Naive thymus-derived CD4-positive, alpha-beta T cell (primary cell): ENCODE measurements at places on chromosomes 1 and 21. TPM values are rescaled to one million over a fixed set of nuclear protein-coding genes. Genes with fewer than 3 reads are reported as not detected.

DNA sequence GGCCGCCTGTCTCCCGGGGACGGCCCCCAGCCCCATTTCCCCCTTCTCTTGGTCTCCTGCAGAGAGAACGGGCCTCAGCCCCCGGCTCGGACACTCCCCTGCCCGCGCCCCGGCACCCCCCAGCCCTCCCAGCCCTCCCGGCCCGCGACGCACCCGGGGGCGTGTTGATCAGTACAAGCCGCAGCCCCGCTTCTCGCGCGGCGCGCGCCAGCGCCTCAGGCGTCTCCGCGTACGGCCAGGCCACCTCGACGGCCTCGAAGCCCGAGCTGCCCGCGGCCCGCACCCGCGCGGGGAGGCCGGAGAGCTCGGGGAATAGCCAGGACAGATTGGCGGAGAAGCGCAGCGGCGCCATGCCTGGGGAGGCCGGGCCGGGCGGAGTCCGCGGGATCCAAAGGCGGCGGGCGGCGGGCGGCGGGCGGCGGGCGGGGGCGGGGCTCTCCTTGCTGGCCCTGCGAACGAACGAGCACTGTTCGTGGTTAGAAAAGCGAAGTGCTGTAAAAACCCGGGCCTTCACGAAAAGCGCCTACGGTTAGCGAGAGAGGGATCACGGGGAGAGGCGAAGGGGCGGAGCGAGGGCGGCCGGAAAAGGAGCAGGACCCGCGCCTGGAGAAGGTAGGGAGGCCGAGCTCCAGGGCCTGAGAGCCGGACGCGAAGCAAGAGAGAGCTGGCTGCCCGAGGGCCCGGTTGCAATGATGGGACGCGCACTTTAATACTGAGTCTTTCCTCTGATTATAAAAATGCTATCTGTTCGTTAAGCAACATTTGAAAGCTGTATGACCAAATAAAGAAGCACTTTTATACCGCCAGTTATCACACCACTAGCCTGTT is at the start of gene HYI:
Gene HYI, minus strand, starts transcription at position 490 of the 828 bp plus-strand sequence. Its CDS starts 138 bp downstream, at position 352.
- H3K27me3 ChIP-seq = no peaks in the 10 kb centered on the region
- H3K4me1 ChIP-seq = no peaks in the 10 kb centered on the region
- peak within 1 kb of the TSS; percentile 56 for H3K4me3 ChIP-seq
- H3K36me3 ChIP-seq = no peaks in the 10 kb centered on the region

DNA sequence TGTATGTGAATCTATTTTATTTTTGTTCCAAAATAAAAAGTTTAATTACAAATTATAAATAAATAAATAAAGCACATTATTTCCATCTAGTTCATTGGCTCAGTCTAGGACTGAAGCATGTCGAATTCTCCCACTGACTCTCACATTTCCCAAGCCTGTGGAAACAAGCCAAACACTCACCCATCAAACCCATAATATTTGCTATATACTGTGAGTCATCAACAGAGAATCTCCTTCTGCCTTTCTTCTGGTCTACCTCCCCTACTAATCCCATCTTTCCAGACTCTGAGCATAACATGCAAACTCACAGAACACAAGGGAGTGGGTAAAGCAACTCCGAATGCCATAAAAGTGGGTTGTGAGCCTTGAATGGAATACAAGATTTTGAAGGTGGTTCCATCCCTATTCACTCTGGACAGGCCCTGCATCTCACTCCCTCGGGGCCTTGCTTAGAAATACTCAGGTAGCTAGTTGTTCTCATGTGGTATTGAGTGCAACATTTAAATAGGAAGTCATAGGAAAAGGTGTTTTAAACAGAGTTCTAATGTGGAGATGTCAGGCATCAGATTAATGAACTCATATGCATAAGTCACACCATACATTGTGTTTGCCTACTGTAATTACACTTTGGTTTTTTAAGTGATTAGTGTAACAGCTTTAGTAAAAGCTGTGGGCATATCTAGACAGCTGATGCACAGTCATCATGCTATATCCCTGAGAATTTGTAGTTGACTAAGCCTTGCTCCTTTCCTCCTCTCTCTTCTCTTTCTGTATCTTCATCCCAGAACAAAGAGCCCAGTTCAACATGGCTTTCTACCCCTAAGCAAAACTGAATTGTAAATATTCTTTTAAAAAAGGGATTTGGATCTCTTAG is 47.0 kb downstream of the F5 start:
- no peaks in the 10 kb centered on the region for H3K36me3 ChIP-seq
- no peak overlapping the region for H3K4me3 ChIP-seq
- no peak overlapping the region for H3K27ac ChIP-seq
- H3K27me3 ChIP-seq = no peaks in the 10 kb centered on the region
- no peaks in the 10 kb centered on the region for H3K4me1 ChIP-seq

GRCh38 chr1:202112859-202113689 is 9.6 kb upstream of the GPR37L1 start:
- H3K4me1 ChIP-seq = no peaks in the 10 kb centered on the region
- DNase-seq = no peak
- H3K4me3 ChIP-seq = no peak overlapping the region
- no peaks in the 10 kb centered on the region for H3K36me3 ChIP-seq
- no peak overlapping the region for H3K27ac ChIP-seq

GRCh38 chr1:55338448-55338820 is 123.3 kb upstream of the USP24 start:
- no peaks in the 10 kb centered on the region for H3K36me3 ChIP-seq
- H3K4me1 ChIP-seq = no peaks in the 10 kb centered on the region
- H3K4me3 ChIP-seq = no peak overlapping the region
- H3K27me3 ChIP-seq = no peaks in the 10 kb centered on the region
- H3K27ac ChIP-seq = no peak overlapping the region
- DNase-seq = no peak

DNA sequence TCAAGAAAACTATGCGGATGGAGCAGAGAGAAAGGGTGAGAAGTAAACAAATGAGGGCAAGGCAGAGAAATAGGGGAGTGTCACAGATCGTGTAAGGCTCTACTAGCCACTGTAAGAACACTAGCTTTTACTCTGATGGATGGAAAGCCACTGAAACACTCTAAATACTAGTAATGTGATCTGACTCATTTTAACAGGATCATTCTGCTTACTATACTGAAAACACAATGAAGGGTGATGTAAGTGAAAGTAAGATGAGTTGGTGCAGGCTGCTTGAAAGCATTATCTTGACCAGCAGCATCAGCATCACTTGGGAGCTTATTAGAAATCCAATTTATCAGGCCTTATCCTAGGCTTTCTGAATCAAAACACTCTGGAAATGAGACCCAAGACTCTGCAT is 32.7 kb downstream of the TUT4 start:
- H3K4me1 ChIP-seq = peaks cover 4% of the 10 kb centered on the region
- H3K27me3 ChIP-seq = no peaks in the 10 kb centered on the region
- no peaks in the 10 kb centered on the region for H3K36me3 ChIP-seq
- DNase-seq = no peak
- no peak overlapping the region for H3K4me3 ChIP-seq

- no peak for DNase-seq
- H3K4me3 ChIP-seq = no peak overlapping the region
- peaks cover 2% of the 10 kb centered on the region for H3K27me3 ChIP-seq
These were observed 58.3 kb upstream of the MAP1LC3C start for GRCh38 chr1:242056988-242057744.

DNA sequence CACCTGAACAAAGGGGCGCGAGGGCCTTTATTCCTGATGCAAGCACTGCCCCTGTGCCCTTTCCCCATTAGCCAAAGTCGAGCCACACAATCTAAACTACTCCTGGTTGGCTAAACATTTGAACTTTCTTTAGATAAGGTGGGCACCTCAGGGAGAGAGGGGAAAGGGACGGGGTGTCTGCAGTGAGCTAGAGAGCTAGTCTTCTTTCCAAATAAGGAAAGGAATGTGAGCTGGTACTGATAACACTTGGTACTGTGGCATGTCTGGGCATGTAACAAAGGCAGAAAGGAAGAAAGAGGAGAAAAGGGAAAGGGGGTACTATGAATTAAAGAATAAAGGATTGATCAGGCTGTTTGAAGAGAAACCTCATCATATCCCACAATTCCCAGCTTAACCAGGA is 62.8 kb downstream of the OVGP1 start:
- no peak overlapping the region for H3K27ac ChIP-seq
- no peaks in the 10 kb centered on the region for H3K4me1 ChIP-seq
- DNase-seq = no peak
- no peaks in the 10 kb centered on the region for H3K27me3 ChIP-seq

DNA sequence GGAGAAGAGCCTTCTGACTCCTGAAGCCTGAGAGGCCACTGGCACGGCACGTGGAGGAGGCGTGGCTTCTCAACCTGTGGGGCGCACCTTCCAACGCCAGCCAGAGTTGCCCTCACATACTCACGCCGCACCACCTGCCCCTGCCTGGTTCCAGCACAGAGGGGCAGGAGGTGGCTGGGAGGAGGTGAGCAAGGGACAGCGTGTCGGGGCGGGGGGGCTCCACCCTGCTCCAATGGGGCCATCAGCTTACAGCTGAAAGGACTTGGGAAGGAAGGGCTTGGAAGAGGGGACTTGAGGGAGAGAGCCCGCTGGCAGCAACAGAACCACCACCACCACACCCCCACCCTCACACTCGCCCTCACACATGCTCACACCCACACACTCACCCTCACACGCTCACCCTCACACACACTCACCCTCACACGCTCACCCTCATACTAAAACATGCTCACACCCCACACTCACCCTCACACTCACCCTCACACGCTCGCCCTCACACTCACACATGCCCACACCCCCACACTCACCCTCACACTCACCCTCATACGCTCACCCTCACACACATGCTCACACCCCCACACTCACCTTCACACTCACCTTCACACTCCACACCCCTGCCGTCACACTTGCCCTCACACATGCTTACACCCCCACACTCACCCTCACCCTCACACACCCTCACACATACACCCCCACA is 41.6 kb upstream of the EDN2 start:
- no peaks in the 10 kb centered on the region for H3K4me1 ChIP-seq
- H3K27me3 ChIP-seq = no peaks in the 10 kb centered on the region
- H3K36me3 ChIP-seq = no peaks in the 10 kb centered on the region

GRCh38 chr1:226510453-226510852 is 38.1 kb upstream of the STUM start:
- DNase-seq = no peak
- H3K4me1 ChIP-seq = no peaks in the 10 kb centered on the region
- H3K27ac ChIP-seq = no peak overlapping the region
- H3K27me3 ChIP-seq = no peaks in the 10 kb centered on the region
- H3K36me3 ChIP-seq = no peaks in the 10 kb centered on the region

DNA sequence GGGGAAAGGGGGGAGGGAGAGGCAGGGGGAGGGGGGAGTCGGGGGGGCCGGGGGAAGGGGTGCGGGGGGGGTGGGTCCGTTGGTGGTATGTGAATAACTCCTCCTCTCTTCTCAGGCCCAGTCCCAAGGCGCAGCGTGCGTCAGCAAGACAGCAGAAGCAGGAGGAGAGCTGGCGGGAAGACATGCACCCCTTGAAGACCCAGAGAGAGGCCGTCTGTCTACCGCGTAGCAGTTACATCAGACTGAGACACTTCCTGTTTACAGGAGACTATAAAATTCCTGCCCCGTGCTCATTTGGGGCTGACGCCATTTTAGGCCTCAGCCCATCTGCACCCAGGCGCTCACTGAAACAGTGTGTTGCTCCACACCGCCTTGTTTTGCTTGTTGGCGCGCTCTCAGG is 55.3 kb downstream of the SETD4 start:
- no peak overlapping the region for H3K27ac ChIP-seq
- no peak overlapping the region for H3K4me3 ChIP-seq
- H3K4me1 ChIP-seq = no peaks in the 10 kb centered on the region

DNA sequence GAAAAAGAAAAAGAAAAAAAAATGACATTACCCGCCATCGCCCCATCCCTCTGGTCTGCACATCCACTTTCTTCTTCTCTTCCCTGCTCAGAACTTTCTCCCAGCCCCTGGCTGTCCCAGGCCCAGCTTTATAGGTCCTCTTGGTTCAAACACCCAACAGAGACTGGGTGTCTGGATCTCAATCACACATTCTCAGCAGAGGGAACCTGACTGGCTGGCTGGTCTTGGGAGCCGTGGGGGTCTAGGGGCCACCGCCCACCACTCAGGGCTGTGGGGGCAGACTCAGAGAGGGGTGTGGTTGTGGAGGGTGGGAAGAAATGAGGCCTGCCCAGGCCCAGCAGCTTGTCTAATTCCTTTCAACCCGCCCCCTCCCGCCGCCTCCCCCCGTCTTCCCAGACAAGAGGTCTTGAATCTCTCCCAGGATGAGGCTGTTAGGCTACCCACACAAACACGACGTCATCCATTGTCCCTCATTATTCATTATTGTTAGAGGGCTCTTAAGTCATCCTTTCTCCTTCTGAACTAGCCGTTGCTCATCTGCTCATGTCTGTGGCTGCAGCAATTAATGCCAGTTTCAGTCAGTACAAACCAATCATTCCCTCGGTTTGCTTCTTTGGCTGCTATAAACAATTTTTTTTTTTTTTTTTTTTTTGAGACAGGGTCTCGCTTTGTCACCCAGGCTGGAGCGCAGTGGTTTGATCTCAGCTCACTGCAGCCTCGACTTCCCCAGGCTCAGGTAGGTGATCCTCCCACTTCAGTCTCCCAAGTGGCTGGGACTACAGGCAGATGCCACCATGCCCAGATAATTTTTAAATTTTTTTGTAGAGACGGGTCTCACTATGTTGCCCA is 40.6 kb upstream of the CLIC4 start:
- no peaks in the 10 kb centered on the region for H3K36me3 ChIP-seq
- no peaks in the 10 kb centered on the region for H3K4me1 ChIP-seq
- no peak for DNase-seq
- H3K4me3 ChIP-seq = no peak overlapping the region

DNA sequence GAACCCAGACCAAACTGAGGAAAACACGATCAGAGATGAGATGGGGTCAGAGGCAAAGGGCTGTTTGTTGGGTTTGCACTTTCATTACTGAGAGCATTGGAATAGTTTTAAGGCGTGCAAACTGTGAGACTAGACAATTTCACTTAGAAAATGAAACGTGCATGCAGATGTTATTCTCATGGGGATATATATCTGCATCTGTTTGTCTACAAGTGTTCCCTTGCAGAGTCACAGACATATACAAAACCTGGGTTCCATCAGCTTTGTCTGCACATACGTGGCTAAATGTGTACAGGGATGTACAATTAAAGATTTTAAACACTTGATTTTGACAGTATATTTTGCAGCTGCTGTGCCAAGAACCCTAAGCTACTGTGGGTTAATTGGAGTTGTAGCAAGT is 355.4 kb downstream of the KIF26B start:
- no peak overlapping the region for H3K4me3 ChIP-seq
- no peaks in the 10 kb centered on the region for H3K36me3 ChIP-seq
- H3K27me3 ChIP-seq = no peaks in the 10 kb centered on the region
- H3K4me1 ChIP-seq = no peaks in the 10 kb centered on the region

GRCh38 chr1:154971341-154971998 is 923 bp upstream of the SHC1 start:
- H3K4me3 ChIP-seq = no peak overlapping the region
- H3K36me3 ChIP-seq = peaks cover 8% of the 10 kb centered on the region
- no peak for DNase-seq
- peaks cover 23% of the 10 kb centered on the region for H3K4me1 ChIP-seq
- H3K27me3 ChIP-seq = no peaks in the 10 kb centered on the region

GRCh38 chr1:21700094-21700493 is 30.9 kb upstream of the RAP1GAP start:
- H3K27me3 ChIP-seq = no peaks in the 10 kb centered on the region
- H3K4me3 ChIP-seq = no peak overlapping the region
- no peak overlapping the region for H3K27ac ChIP-seq
- H3K4me1 ChIP-seq = no peaks in the 10 kb centered on the region
- peaks cover 9% of the 10 kb centered on the region for H3K36me3 ChIP-seq

Gene PDZK1IP1
- total RNA-seq = not detected

Gene FAM177B
- not detected for total RNA-seq

Gene RXFP4
- total RNA-seq = not detected

Gene KRTAP21-2
- not detected for total RNA-seq

Gene TSNAX
- total RNA-seq = 33.7 TPM

Gene CRYAA
- total RNA-seq = not detected in 2 replicates

Gene HENMT1
- total RNA-seq = 5.8 TPM
